ENCODE measurements at places on chromosomes 13 and 19. TPM values are rescaled to one million over a fixed set of nuclear protein-coding genes. Genes with fewer than 3 reads are reported as not detected.

The ZNF568 gene
- 6.2 TPM for total RNA-seq

The ZNF181 gene
- 6.5 TPM for total RNA-seq

The PLPPR2 gene
- total RNA-seq, result 1.3 TPM

The THSD8 gene
- total RNA-seq, result 31.1 TPM

The FBN3 gene
- not detected for total RNA-seq

The PLK5 gene
- not detected for total RNA-seq

The ZNF132 gene
- 4.8 TPM for total RNA-seq

The ZIC5 gene
- total RNA-seq, result not detected

- DNase-seq, result no peak
Measured at GRCh38 chr13:47287291-47287751, 390.5 kb upstream of the HTR2A start.

DNA sequence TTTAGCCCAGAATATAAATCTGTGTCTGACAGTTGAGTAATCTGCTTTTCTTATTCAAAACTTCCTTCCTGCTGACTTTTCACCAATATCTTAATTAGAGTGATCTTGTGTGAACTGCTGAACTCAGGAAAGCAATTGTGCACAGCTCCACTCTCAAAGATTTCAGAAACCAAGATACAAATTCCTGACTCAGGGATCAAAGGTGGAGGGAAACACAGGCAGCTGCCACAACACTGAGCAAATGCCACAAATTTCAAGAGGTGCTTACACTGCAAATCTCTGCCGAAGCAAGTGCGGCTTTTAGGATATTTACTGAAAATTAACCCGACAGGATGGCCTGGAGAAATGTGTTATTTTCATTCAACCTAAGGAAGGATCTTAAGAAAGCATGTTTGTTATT, 111.4 kb downstream of the STOML3 start:
- DNase-seq, result no peak

DNA sequence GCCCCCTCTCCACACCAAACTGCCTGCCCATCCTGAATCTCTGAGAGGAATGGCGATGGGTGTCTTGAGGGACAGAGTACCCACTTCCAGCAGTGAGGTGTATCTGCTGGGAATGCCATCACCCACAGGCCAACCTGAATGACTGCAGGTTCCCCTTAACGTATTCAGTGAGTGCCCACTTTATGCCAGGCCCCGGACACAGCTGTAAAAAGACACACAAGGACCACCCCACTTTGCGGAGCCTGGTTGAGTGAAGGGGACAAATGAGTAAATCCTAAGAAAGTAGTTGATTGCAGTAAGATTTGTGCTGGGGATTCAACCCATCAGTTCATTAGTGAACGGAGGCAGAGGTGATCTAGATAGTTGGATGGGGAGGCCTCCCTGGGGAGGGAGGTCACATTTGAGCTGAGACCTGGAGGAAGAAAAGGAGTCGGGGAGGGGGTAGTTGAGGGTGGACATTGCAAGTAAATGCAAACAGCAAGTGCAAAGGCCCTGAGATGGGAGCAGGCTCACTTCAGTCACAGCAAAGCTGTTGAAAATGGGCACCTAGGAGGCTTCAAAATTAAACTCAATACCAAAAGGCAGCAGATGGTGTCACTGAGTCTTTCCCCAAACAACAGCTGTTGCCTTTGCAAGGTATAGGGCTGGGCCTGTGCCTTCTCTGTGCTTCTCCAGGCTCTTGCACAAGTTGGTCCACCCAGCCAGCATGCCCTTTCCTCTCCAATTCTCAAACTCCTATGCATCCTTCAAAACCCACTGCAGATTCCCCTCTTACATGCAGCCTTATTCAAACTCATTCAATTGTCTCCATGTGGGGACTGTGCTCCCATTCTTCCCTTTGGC, 4.3 kb downstream of the GDF15 start:
- no peak for DNase-seq

GRCh38 chr13:35694549-35695447, 218.3 kb upstream of the MAB21L1 start:
- DNase-seq, result no peak

GRCh38 chr13:93345770-93346169, 119.2 kb downstream of the GPC6 start:
- DNase-seq, result no peak

- no peak for DNase-seq
Measured at GRCh38 chr13:112428704-112429103, 52.5 kb downstream of the SPACA7 start.

DNA sequence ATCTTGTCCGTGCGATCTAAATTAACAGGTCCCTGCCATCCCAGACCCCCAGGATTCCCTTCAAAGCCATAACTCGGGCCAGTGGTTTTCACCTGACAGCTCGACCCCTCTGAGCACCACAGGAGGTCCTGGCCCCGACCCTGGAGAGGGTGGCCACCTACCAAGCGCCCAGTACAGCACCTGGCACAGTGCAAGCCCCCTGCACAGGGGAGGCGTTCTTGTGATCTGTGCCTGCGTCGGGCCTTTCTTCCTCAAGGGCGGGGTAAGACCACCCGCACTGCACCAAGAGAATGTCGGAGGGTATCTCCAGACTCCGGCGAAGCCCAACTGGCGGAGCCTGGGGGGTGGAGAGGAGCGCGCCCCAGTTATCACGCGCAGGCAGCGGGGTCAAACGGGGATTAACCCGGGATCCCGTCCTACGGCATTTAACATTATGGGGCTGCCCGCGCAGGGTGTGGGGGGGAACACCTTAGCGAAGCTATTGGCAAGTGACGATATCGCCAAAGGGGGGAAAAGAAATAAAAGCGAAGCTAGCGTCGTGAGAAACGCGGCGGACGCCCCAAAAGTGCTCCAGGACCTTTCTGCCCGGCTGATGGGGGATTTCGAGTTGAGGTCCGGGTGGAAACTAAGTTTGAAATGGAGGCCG, 1.3 kb upstream of the HNRNPL start:
- peak; percentile 27 for DNase-seq

DNA sequence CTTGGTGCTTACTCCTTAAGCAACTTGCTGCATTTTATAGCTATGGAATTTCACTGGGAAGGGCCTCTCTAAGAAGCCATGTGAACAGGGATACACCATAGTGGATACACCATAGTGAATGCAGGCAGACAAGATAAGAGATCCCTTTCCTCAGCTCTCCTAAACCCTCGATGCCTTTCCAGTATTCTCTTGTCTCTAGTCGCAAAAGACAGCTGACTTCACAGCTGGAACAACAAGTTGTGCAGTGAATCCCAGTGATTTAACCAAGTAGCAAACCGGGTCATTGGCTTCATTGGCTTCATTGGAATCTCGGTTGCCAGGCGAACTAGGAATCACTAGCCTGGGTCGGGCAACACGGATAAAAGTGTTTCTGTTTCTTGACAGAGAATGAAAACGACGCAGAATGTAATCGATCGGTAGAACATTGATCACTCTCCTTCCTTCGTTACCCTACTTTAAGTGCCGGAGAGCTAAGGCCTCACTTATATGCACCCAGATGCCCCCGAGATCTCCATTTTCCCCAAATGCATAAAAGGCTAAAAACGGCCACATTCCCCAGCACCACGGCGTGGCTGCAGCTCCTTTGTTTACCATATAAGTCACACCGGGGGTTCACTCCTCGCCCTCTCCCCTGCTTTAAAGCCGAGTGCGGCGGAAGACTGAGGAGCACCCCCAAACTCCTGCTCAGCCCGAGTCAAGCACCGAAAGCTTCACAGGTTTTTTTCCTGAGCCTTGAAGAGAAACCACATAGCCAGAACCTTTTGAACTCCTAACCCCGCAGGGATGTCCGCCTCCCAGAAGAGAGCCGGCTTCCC, 674 bp downstream of the TRPC4 start:
- DNase-seq, result no peak

GRCh38 chr13:78784014-78784750, 125.2 kb upstream of the OBI1 start:
- DNase-seq, result no peak

GRCh38 chr13:36369268-36370107, 23.3 kb upstream of the SPART start:
- no peak for DNase-seq

DNA sequence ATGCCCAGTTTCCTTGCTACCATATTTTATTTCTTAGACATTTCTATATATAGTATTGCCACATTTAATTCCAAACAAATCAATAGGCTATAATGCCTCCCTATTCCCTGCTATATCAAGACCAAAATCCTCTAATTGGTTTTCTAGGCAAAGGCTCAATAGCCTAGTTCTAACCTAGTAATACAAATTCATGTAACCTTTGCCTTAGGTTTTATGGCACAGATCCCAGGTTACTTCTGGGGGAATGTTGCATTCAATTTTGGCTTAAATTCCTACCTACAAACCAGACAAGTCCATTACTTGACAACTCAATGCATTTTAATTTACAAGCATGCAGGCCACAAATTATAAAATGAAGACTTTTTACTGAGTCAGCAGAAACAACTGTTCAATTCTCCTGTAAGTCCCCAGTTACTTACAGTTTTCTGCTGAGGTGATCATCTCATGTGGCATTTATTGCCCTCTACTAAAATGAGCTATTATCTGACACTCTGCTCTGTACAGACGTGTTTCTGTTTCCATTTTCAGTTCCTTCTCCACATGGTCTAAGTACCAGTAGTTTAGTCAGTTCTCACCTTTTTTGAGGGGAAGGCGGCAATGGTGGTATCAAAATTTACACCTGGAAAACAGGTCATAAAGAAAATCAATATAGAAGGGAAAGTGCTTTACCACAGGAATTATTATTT, 11.7 kb downstream of the KCNRG start:
- no peak for DNase-seq

GRCh38 chr19:48490981-48491792, 20.4 kb downstream of the LMTK3 start:
- DNase-seq, result peak; percentile 55

- DNase-seq, result no peak
Measured at GRCh38 chr13:28459911-28460310, 35.0 kb downstream of the FLT1 start.

- no peak for DNase-seq
Measured at GRCh38 chr13:98108341-98108740, 34.6 kb upstream of the FARP1 start.

GRCh38 chr13:48131533-48131932, 36.6 kb upstream of the MED4 start:
- DNase-seq, result no peak

GRCh38 chr13:46320821-46321220, 66.2 kb downstream of the RUBCNL start:
- DNase-seq, result no peak

- no peak for DNase-seq
Measured at GRCh38 chr13:71591374-71591773, 275.6 kb downstream of the DACH1 start.

Data from activated CD4-positive, alpha-beta T cell treated with anti-CD3 and anti-CD28 coated beads, Interleukin-2, amount 10 ng/mL, durations not matched to agents 7 days and 5 days (primary cell).